ENCODE measurements at places on chromosomes 5 and 9.
A peak's percentile ranks its signal among the peaks of the same experiment; 100 is the strongest.

GRCh38 chr9:113653746-113654604 lies 190.4 kb downstream of the RGS3 start:
- no peak for DNase-seq

- DNase-seq: no peak
Measured at GRCh38 chr9:82808478-82808877, 254.5 kb downstream of the RASEF start.

DNA sequence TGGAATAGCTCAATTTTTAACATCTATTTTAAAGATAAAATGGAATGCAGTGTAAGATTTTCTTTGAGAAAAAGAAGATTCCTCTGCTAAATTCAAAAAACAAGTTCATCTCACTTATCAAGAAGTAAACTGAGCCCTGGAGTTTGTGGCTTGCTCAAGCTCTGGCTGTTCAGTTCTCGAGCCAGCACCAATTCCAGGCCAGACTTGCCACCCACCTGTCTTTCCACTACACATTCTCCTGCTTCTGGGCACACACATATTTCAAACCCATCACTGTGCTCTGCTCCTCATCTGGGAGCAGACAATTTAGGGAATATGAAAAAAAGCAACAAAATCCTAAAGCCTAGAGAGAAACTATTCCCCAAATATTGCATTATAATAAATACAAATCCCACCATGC lies 424.5 kb downstream of the ENC1 start:
- no peak for DNase-seq

GRCh38 chr5:174608631-174609097 lies 115.7 kb upstream of the MSX2 start:
- DNase-seq: no peak

- no peak for DNase-seq
Measured at GRCh38 chr5:116088062-116088461, 3.2 kb downstream of the COMMD10 start.

DNA sequence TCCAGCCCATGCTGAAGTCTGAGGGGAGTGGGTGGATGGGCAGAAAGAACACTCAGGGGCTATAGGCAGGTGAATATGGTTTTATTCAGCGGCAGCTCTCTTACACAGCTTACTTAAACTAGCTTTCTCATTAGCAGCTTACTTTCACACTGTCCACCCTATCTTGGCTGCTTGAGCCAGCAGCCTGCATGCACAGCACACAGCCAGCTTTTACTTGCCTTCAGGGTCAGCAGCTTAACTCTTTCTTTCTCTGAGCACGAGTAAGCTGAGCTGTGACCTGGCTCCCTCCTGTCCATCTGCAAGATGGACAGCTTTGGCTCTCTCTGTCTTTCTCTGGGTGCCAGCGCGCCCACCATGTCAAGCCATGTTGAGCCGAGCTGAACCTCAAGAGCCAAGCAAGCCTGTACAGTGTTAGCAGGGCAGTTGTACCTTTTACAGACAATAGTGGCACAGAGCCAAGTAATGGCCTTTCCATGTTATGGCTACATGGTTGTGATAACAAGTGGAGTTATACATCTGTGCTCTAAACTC lies 1054.9 kb downstream of the PTPRD start:
- DNase-seq: no peak

DNA sequence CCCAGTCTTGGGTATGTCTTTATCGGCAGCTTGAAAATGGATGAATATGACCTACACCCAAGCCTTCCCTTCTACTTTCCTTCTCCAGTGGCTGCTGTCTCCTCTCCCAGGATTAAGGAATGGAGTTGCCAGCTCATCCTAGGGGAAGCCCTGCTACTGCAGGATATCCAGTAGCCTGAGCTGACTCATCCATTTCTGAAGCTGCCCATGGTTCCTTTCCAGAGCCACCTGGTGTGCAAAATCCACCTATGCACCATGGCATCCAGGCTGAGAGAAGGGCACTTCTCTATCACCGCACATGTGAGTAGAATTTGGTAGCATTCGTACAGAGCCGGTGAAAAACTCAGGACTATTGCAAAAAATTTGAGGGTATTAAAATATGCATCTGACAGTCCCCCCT lies 290.8 kb downstream of the YTHDC2 start:
- DNase-seq: no peak

GRCh38 chr5:135393691-135394090 lies 5.3 kb downstream of the MACROH2A1 start:
- no peak for DNase-seq

DNA sequence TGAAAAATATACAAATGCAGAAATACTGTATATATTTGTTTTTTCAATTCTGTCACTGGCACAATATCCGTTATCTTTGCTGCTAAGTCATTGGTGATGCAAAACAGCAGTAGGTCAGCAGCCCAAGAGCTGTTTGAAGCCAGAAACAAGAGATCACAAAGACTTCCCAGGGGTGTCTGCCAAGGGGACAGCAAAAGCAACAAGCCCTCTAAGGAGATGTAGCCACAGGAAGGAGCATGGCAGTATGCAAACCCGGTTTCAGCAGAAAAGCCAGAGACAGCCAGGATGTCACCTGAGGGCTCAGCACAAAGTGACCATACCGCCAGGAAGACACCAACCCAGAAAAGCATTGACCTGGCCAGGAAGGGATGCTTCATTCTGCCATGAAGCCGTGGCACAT lies 241.5 kb downstream of the ARRDC3 start:
- no peak for DNase-seq

- no peak for DNase-seq
Measured at GRCh38 chr9:119365291-119366027, 3.8 kb downstream of the BRINP1 start.

DNA sequence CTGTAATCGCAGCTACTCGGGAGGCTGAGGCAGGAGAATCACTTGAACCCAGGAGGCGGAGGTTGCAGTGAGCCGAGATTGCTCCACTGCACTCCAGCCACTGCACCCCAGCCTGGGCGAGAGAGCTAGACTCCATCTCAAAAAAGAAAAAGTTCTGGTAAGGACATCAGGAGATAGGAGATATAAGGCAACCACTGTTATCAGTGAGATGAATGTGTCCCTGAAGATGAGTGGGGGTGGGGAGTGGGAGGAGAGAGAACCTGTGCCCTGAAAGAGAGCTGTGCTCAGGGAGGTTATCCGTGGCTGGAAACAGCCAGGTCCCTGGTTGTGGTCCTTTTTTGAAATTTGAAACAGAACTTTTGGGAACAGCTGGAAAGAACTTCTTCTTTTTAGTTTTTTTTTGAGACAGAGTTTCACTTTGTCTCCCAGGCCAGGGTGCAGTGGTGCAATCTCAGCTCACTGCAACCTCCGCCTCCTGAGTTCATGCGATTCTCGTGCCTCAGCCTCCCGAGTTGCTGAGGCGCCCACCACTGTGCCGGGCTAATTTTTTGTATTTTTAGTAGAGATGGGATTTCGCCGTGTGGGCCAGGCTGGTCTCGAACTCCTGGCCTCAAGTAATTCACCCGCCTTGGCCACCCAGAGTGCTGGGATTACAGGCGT lies 2.6 kb downstream of the PTPA start:
- no peak for DNase-seq

- DNase-seq: no peak
Measured at GRCh38 chr5:1552521-1553255, 28.9 kb upstream of the LPCAT1 start.

DNA sequence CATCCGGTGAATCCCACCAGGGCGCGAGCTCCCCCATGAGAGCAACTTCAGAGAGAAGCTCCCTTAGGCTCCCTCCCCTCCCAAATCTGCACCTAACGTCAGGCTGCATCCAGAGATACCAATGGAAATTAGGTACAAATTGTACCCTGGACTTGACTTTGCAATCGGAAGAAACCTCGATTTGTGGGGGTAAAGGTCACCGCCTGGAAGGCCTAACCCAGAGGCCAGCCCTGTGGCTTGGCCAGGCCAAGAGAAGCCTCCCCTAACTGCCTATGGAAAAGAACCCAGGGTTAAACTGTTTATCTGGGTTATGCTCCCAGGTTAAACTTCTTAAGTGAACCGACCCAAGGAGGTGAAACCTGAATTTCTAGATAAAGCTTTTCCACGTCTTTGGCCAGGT lies 80.4 kb downstream of the GTF3C4 start:
- no peak for DNase-seq

DNA sequence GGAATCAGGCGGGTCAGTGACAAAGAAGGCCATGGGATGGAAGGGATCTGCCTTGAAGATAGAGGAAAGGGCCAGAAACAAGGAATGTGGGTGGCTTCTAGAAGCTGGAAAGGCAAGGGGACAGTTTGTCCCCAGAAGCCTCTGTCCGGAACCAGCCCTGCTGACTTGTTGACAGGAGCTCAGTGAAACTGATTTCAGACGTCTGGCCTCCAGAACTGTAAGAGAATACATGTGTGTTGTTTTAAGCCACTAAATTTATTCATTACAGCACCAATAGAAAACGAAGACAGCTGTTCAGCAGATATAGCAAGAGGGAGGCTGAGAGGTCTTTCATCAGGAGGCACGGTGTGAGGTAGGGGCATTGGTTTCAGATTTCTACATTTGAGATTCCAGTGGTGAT lies 422.5 kb downstream of the KDM4C start:
- DNase-seq: no peak

- DNase-seq: no peak
Measured at GRCh38 chr5:156920042-156920860, 42.8 kb downstream of the TIMD4 start.

DNA sequence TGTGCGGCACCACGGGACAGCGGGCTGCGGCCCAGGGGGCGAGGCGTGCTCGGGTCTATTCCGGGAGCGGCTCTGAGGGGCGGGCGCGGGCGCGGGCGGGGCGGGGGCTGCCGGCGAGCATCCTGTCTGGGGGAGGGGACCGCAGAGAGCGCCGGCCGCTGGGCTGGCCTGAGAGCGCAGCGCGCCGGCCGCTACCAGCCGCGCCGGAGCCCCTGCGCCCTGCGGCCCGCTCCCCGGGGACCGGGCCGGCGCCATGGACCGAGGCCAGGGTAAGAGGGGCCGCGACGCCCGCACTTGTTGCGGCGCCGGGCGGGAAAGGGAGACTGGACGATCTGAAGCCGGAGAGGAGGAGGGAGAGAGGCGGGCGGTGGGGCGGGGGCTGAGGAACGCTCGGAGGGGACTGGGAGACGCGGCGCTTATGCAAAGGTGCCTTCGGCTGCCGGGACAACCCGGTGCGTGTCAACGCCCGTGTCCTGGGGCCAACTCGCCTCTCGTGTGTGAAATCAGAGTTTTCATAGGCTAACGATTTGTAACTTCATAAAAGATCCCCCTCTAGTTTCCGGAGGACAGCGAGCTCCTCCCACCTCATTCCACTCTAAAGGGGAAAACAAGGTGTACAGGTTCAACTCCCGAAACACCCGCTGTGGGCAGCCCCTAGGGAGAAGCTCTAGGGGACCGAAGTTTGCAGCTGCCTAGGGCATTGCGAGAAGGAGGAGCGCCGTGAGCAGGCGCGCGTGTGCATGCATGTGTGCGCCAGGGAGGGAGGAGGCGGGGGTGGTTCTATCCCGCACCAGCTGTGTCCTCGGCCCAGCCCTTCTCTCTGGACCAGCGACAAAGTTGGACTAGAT lies at the start of gene AFAP1L1:
TSS of gene AFAP1L1 (plus strand) at position 144 of the 848 bp plus-strand sequence. CDS start at position 254, 110 bp downstream.
- peak; percentile 55 for DNase-seq

- DNase-seq: no peak
Measured at GRCh38 chr5:10860196-10860543, 99.1 kb upstream of the DAP start.

DNA sequence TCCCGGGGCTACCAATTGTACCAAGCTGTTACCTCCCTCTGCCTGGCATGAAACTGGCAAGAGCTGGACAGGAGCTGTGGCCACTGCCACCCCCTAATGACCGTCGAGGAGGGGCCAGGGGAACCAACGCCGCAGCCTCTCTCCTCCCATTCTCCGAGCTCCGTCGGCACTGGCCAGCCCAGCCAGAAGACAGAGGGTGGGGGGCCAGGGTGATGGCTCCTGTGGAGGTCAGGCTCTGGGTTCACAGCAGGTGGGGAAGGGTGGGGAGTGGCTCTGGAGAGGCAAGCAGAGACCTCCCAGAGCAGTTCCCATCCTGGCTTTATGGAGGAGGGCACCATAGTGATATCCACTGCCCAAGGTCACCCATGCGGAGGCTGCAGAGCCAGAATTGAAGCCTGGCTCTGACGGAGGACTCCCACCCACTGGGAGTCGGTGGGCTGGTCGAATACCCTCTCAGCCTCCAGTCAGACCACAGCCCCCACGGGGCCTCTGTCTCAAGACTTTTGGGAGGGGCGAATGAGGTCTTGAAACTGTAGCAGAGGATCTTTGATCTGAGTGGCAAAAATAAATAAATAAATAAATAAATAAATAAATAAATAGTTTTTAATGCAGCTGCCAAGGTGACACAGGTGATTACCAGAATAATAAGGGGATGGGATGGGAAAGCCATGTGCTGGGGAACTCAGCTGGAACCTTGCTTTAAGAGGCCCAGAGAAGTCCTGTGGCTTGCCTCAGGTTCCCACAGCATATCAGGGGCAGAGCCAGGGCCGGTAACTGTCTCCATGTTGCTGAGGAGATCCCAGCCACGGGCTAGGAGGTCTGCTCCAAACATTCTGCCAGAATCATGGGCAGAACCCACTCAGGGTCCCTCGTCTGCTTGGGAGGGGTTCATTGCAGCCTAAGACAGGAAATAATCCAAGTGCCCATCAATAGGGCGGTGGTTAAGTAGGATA lies 42.5 kb upstream of the NEURL1B start:
- DNase-seq: no peak

DNA sequence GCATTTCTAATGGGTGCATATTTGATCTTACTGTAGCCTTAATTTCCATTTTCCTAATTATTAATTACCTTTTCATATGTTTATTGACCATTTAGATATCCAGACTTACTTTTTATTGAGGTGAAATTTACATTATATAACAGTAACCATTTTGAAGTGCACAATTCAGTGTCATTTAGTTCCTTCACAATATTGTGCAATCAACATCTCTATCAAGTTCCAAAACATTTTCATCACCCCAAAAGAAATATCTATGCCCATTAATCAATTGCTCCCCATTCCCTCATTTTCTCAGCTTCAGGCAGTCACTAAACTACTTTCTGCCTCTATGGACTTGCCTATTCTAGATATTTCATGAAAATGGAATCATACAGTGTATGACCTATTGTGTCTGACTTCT lies 5.9 kb downstream of the COL15A1 start:
- DNase-seq: no peak

GRCh38 chr5:111704452-111705085 lies 52.4 kb downstream of the NREP start:
- no peak for DNase-seq

- DNase-seq: no peak
Measured at GRCh38 chr9:113160571-113160970, 9.8 kb downstream of the SLC31A2 start.

- DNase-seq: no peak
Measured at GRCh38 chr9:115229496-115229895, 111.5 kb upstream of the TNC start.

DNA sequence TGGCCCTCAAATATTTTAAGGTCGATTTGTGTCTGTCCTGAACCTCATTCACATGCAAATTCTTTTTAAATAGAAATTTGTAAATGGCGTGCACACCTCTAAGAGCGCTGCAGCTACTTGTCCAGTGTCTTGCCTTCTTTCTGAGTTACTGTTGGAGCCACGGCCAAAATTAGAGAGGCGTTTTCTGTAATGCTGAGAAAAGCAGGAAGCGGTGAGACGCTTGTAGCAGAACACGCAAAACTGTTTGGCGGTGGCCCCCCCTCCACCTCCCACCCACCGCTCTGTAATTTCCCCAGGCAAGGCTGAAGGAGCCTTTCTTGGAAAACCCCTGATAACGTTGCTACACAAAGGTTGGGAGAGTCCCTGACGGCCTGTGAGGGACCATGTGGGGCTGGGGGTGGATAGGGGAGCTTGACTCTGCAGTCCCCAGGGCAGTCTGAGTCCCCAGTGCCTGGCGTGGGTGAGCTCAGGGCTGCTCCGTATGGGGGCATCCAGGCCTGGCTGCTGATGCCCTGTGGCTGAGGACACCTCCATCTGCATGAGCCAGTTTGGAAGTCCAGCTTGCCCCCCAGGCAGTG lies 96.5 kb downstream of the GADD45G start:
- no peak for DNase-seq

GRCh38 chr5:125798307-125798706 lies 624.9 kb upstream of the GRAMD2B start:
- DNase-seq: no peak

Data from SHP77 treated with DMSO at 0.1 percent for 48 hours (cell line).